NCI-H524 (cell line): ENCODE measurements at places on chromosomes 1 and 21.

GRCh38 chr1:32963746-32964460 is 706 bp downstream of the RNF19B start:
- peak; percentile 34 for DNase-seq

DNA sequence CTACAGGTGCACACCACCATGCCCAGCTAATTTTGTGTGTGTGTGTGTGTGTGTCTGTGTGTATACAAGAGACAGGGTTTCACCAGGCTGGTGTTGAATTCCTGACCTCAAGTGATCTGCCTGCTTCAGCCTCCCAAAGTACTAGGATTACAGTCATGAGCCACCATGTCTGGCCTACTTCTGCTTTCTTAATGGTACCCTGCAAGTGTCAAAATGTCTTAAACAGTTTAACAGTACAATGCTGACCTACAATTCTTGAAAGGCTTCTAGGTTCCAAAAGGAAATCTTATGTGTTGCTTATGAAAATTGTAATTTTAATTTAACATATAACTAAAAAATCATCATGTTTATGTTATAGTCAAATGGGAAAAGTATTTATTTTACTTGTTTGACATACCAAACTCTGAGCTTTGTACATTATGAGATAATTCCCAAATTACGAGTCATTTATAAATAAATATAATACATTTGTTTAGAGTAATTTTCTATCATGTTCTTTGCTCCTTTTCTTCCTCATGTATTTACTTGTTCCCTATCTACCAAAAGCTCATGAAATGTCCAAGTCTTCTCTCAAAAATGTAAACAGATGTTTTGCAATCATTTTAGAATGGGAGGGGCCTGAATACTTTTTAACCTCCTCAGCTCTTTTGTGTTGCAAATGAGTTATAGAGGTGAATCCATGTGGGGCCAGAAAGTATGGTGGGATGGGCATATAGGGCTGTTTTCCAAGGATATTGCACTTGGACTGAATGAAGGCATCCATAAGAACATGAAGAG is 8.4 kb upstream of the VCAM1 start:
- no peak for DNase-seq

GRCh38 chr1:107572674-107573211 is 392.2 kb downstream of the VAV3 start:
- DNase-seq, result no peak

GRCh38 chr1:32464191-32464715 is 619 bp upstream of the ZBTB8B start:
- DNase-seq, result peak; percentile 41

DNA sequence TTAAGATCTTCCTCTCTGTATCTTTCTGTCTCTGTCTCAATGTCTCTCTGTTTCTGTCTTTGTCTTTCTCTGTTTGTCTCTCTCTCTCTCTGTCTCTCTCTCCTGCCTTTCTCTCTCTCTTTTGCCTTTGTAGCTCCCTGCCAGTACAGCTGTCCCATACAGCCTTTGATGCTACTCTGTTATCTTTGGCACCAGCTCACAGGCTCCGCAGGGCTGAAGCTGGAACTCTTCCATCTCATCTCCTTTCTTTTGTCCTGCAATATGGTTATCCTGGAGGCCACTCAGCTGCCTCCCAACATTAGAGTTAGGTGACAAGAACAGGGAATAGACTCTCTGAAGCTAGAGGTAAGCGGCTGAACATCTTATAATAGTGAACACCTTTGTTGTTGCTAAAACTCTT is 354.3 kb upstream of the NEGR1 start:
- DNase-seq, result no peak

DNA sequence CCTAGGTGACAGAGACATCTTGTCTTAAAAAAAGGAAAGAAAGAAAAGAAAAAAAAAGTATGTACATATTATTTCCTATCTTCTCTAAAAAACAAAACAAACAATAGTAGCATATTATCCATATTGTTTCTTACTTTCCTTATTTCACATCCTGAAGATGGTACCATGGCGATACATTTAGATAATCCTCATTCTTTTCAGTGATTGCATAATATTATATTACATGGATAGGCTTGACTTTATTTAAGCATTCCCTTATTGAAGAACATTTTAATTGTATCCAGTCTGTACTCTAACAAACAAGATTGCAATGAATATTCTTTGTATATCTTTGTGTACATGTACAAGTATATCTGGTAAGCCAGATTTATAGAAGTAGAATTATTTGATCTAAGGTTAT is 82.9 kb upstream of the PUM1 start:
- no peak for DNase-seq

- DNase-seq, result no peak
Measured at GRCh38 chr1:154453161-154453560, 48.0 kb downstream of the IL6R start.

DNA sequence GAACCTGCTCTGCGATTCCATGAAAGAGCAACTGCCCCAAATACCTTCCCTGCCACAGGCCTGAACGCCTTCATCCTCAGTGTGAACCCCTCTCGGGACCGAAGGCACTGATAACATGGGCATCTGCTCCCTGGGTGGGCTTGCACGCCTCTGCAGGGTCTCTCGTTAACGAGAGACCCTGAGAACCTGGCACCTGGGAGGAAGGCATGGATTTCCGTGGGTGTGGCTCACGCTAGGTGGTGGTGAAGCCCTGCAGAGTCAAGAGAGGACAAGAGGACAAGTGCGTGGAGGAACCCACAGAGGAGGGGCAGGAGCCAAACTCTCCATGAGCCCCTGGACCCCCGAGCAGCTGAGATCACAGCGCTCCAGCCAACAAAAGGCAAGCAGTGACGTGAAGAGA is 26.8 kb upstream of the COL6A2 start:
- no peak for DNase-seq

- DNase-seq, result no peak
Measured at GRCh38 chr1:6775261-6776043, 9.8 kb upstream of the CAMTA1 start.

- no peak for DNase-seq
Measured at GRCh38 chr1:44610527-44611148, 63.6 kb downstream of the TMEM53 start.

DNA sequence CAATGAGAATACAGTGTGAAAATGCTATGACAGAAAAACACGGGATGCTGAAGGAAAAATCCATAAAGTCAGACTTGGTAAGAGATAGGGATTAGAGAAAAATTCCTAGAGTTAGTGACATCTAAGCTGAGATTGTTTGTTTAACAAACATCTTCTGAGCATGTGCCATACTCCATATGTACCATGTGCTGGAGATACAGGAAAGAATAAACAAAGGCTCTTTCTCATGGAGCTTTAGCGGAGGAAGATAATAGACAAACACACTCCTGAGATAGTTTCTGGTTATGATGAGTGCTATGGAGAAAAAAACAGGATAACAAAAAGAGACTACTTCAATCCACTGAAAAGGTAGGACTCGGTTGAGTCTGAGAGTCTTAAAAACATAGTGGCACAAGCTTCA is 22.0 kb upstream of the AIM2 start:
- DNase-seq, result no peak

DNA sequence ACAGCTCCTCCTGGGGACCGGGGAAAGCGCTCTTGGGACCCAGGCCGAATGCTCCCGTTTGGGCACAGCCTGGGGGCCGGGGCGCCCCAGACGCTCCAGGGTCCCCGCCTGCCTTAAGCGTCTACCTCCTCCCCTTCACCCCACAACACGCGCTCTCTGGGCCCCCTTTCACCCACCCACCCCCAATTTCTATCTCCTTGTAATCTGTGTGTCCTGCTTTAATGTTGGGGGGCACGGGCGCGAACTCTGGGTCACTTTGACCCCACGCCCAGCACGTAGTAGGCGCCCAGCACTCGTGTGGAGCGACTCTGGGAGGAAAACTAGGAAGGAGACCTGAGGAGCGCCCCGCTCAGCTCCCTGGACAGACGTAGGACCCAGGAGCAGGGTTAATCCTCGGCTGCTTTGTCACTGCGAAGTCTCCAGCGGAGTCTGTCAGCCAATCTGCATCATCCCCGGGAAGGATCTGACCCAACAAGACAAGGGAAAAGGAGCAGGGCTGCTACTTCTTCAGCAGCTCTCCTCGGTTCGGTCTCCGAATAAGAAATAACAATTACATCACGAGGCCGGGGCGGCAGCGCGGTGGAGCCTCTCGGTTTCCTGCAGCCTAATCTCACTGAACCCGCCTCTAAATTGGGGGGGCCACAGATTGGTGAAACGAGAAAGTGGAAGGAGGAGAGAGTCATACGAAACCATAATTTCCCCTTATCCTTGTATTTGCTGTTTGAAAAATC is 757 bp upstream of the NRIP1 start:
- peak; percentile 93 for DNase-seq

DNA sequence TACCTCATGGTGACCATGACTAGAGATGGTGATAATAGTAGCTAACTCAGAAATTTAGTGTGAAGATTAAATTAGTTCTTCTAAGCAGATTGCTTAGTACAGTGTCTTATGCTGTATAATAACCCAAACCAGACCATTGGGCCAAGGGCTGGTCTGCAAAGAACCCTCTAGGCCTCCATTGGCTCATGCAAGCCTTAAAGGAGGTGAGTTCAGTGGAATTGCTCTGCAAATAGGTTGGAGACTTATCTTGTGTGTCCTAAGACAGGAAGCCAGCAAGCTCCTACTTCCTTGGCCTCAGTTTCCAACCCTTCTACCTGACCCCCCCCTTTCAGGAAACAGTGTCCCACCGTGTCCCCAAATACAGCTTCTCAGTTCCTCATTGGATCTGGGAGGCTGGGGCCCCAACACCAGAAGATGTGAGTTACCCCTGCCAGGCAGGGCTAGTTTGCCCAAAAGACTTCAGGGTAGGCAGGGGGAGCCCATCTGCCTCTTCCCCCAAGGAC is 1.9 kb upstream of the MEF2D start:
- no peak for DNase-seq
